NCI-H2107 (cell line): ENCODE measurements at places on chromosomes 7 and 10.

DNA sequence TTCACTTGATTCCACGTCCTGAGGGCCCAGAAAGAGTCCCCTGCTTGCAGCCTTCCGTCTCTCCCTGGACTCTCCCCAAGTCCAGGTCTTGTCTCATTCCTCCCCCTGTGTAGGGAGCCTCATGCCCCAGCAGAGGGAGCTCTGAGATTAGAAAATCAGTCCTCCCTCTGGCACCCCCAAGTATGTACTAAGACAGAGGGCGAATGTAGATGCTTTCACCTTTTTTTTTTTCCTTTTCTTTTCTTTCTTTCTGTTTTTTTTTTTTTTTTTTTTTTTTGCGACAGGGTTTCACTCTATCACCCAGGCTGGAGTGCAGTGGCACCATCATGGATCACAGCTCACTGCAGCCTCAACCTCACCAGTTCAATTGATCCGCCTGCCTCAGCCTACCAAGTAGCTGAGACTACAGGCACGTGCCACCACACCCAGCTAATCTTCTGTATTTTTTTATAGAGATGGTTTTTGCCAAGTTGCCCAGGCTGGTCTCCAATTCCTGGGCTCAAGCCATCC, 10.3 kb downstream of the SFXN3 start:
- DNase-seq: peak; percentile 43

GRCh38 chr10:103715430-103715829, 139.9 kb downstream of the SH3PXD2A start:
- no peak for DNase-seq

- no peak for DNase-seq
Observed at GRCh38 chr10:581776-582330, 107.6 kb downstream of the DIP2C start.

GRCh38 chr7:2353113-2353935, 1.3 kb upstream of the EIF3B start:
- DNase-seq: no peak

DNA sequence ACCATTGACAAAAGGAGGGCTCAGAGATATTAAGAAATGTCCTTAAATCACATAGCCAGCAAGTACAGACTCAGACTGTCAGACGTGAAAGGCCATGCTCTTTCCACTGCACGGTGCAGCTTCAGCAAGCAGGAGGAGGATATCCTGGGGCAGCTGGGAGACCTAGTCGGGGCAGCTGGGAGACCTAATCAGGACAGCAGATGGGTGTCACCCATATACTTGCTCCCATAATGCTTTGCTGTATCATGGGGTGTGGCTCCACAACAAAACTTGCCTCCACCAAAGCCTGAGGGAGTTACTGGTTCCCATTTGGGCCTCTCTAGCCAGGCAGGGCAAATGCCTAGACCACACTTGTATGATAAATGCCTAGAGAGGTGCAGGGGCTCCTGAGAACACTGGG, 55.4 kb downstream of the GRID1 start:
- no peak for DNase-seq

DNA sequence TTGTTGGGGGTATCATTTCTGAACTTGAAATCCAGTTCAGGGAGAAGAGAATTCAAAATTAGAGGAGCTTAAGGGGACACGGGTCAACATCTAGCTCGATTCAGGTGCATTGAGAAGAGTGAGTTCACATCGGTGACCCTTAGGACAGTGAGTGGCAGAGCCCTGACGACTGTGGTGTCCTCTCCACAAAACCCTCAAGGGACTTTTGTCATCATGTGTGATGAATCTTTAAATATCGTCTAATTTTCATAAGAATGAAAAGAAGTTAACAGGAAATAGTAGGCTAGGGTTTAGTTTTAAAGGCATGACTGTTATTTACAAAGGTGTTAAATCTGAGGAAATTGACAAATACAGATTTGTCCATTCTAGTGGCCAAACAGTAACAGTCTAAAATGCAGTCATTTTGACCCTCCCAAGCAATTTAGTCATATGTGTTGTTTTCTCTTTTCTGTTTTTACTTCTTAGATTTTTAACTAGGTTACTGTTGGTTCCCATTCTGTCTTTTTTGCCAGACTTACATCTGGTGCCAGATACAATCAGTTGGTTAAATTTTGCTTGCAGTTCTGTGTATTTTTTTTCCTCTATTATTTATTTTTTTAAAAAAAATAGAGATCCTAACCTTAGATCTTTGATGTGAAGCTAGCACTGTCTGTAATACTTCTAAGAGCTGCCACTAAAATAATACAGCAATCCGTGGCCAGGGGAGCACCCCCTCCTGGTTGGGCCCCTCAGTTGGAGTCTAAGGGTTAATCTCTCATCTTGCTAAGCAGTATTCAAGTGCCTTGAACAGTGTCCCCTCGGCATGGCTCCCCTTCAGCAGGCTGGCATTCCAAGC, 34.9 kb upstream of the SH2B2 start:
- DNase-seq: no peak

GRCh38 chr7:40698921-40699260, 564.1 kb downstream of the SUGCT start:
- no peak for DNase-seq

DNA sequence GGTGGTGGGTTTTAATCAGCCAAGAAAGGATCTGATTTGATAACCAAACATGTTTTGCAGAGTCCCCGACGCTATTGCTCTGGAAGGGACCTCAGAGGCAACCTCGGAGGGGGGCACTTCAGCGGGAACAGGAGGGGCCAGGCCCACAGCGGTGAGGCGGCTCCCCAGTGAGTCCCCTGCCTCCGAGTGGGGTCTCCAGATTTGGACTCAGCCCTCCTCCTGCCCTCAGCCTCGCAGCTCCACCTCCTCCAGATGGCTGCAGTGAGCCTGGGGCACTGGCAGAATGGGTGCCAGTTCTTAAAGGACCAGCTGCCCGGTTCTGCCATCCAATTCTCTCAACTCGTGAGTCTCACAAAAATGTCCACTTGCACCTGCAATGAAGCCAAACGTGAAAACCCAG, 61.0 kb upstream of the NANOS1 start:
- DNase-seq: no peak

DNA sequence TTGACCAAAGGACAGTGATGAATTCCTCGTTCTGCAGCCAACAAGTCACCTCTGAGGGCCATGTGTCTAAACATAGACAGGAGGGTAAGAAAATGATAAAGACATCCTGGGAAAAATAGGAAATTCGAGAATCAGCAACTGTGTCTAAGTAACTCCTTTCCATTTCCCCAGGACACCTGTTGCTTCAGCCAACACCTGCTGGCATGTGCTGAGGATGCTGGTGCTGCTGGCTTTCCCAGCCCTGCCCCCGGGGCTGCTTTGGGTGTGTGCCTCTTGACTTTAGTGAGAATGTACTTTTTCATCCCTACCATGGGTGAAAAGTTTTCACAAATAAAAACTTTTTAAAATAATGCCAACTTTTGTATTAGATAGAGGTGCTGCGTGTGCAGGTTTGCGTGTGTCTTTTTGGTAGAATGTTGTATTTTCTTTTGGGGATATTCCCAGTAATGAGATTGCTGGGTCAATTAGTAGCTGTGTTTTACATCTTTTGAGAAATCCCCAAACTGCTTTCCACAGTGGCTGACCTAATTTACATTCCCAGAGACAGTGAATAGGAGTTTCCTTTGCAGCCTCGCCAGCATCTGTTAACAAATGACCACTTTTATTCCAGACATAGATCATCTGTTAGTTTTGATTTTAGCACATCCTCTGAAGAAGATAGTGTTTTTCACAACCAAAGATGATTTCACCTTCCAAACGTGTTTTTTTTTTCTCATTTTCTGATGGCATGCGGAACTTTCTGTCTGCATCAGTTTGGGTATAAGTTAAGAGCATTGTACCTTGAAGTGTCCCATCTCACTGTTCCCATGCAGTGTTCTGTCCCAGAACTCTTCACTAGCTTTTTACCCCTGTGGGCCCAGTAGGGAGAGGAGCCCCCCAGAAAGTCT, 104.2 kb upstream of the ACBD5 start:
- no peak for DNase-seq

DNA sequence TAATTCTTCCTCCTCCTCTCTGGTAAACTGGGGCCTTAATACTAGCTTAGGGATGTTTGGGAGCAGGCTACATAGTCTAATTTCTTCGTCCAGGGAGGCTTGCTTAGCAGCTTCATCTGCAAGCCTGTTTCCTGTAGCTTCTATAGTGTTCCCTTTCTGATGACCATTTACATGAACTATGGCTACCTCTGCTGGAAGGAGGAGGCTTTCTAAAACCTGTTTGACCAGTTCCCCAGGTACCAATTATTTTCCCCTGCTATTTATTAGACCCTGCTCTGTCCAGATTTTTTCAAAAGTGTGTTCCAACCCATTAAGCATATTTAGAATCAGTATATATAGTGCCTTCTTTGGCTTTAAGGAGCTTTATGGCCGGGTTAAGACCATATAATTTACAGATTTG, 38.8 kb upstream of the DNAH11 start:
- DNase-seq: no peak

DNA sequence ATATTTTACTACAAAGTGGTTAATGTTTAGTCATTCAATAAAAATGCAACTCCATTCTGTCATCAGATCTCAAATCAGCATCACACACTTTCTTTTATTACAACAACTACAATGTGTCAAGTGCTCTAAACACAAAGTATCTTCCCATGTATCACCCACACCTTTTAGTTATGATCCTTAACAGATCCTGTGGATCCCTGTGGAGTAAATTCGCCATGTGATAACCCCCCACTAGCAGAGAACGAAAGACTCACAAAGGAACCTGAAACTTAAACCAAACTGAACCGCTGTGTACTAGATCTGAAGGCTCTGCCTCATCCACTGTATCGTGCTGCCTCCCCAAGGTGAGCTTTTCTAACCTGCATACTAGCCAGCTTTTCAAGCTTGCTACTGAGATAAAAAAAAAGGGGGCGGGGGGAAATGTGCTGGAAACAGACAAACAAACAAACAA, 1.7 kb downstream of the DPY19L1 start:
- peak; percentile 35 for DNase-seq

- DNase-seq: no peak
Observed at GRCh38 chr10:36504758-36505157, 620.6 kb upstream of the ANKRD30A start.

DNA sequence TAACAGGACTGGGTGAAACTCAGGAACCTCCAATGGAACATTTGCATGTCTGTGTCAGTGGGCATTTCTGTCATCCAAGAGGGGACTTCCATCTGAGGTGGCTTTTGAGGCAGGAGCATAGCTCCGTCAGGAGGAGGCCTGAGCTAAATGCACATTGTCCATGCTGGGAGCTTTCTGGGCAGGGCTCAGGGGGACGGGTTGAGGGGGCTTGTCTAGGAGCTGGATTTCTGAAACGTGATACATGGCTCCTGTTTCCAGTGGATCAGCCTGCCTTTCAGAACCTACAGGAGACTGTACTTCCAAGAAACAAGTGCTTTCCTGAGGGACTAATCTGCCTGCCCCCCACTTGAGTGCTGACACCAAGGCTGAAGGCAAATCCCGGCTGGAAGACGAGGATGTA, 40.5 kb upstream of the GDF10 start:
- no peak for DNase-seq
